ENCODE measurements at places on chromosomes 1 and 21.

- DNase-seq, result no peak
Measured at GRCh38 chr1:164611754-164612642, 53.0 kb downstream of the PBX1 start.

DNA sequence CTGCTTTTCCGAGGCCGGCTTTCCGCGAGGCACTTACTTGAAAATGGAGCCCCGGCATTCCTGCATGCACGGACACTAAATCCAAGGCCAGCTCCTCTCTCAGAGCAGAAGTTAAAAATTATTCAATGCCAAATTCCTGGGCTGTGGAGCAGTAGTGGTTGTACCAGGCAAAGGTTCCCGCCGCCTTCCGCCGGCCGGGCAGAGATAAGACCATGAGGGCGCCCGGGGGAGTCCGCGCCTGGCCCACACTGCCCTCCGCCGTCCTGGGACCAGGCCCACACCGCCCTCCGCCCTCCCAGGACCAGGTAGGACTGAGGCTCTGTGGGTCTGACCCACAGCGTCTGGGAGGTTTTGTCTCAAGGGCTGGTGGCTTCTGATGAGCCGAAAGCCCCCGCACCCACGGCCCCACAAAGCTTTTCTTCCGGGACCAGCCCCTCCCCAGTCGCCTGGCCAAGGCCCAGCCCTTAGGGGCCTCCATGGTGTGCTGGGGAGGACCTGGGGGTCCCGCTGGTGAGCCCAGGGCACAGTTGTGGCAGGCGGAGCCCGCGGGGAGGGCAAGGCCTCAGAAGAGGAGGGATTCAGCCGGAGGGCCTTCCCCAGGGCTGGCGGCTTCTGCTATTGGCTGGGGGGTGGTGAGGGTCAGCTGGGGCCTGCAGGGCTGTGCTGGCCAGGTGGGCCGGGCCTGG lies 12.7 kb upstream of the C1orf159 start:
- DNase-seq, result no peak

DNA sequence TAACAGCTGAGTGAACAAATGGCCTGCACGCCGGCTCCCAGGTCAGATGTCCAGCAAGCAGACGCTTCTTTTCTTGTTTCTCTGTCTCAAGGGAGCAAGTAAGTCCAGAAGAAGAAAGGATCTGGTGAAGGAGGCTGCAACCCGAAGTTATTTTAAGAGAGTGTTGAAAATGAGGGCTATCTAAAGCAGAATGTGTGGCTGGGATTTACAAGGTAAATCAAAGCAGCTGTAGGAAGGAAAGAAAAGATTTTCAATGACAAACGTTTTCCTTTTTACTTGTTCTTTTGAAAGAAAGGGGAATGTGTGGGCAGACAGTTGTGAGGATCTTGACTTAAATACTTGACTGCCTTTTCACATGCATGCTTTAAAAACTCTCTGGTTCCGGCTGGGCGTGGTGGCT lies 311.5 kb downstream of the KIF26B start:
- no peak for DNase-seq

DNA sequence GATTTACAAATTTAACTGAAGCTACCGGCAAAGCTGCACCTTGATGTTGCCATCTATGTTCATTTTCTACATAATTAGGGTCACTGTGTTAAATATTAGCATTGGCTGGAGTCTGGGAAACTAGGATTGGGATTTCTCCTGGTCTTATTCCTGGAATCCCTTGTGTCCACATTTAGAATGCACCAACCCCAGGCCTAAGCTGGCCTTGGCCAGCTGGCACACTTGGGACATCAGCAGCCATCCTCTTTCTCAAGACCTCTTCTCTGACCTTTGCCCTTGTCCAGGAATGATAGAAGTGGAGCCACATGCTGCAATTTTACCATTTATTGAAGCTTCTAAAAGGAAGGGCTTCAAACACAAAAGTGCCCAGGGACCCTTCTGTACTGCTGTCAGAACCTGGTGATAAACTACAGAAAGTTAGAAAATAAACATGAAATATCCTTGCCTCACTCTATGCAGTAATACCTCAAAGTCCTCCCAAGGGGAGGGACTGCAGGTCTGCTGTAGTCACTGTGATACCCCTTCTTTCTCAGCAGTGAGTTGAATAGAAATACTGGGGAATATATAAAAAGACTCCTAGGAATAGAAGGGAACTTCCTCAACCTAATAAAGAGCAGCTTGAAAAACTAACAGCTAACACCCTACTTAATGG lies 13.7 kb upstream of the PIGC start:
- DNase-seq, result no peak

DNA sequence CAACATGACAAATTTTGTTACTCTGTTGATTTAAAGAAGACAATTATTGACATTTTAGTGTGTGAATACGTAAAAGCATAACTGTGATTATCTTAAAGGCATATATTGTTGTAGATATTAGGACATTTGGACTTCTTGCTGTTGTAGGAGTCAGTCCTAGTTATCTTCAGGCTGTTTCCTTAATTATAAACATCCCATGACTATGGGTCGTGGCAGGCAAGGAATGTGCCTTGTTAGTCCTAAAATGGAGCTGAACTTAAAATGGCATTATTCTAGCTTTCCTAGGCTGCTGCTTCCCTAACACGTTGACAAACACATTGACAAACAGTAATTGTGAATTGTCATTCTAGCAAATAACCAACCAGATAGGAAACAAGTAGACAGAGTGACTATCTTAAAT lies 4.4 kb upstream of the MPZL1 start:
- no peak for DNase-seq

GRCh38 chr21:15976807-15977206 lies 247.0 kb downstream of the USP25 start:
- DNase-seq, result no peak

DNA sequence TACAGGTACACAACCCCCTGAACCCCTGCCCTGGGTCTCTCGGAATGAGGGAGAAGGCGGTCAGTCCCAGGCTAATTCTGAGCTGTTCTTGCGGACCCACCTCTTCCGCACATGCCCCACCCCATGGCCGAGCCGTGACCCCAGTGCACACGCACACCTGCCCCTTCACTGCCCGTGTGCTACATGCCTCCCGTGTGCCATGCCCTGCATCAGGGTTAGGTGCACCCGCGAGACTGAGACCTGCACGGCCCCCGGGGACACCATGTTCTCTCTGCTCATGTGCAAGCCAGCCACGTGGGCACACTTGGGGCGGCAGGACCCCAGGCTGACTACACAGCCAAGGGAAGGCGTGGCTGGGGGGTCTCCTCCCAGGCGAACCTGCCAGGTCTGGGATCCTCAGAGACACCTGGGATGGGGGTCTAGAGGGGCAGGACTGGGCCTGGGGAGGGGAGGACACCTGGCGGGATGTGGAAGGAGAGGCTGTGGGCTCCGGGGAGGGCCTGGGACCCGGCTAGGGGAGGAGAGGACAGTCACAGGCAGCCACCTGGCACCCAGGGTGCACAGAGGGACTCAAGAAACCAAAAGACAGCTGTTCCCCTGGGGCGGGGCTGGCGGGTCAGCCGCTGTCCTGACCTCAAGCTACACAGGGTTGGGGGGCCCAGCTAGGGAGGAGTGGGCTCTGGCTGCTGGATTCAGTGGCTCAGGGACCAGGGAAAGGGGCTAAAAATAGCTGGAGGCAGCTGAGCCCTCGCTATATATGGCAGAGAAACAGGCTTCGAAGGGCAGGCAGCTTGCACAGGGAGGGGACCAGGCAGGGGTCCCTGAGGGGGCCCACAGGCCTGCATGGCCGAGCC lies 133.4 kb downstream of the CASZ1 start:
- DNase-seq, result no peak

GRCh38 chr1:181087400-181087901 lies 1.0 kb upstream of the IER5 start:
- DNase-seq, result no peak

GRCh38 chr1:51535006-51535592 lies 16.0 kb upstream of the EPS15 start:
- DNase-seq, result peak; percentile 36

GRCh38 chr1:175129182-175129581 lies 61.5 kb downstream of the TNN start:
- peak; percentile 64 for DNase-seq

GRCh38 chr1:210489491-210489890 lies 160.8 kb downstream of the HHAT start:
- peak; percentile 24 for DNase-seq

DNA sequence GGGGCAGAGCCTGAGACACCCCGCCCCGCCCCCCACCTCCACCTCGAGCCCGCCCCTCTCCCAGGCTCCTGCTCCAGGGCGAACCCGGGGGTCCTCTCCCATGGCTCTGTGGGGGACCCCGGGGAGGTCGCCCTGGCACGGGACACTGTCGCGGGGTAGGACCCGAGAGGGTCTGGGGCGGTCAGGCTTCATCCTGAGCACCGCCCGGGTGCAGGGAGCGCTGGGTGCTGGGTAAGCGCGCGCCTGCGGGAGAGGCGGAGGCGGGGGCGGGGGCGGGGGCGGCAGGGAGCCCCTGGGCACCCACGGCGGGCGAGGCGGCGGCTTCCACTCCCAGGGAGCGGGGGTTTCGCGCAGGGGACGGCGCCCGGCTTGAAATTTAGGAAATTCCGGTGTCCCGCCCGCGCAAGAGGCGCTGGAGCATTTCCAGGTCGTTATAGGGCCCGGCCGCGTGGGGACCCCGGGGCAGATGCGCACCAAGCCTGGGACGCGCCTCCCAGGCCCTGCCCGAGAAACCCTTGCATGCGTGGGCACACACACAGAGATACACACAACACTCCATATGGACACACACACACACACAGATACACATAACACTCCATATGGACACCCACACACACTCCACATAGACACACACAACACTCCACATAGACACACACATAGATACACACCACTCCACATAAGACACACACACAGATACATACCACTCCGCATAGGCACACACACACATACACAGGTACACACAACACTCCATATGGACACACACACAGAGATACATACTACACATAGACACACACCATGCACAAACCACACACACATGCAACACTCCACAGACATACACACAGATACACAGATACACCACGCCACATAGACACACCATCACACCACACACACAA lies 48.7 kb upstream of the SLC19A1 start:
- no peak for DNase-seq

DNA sequence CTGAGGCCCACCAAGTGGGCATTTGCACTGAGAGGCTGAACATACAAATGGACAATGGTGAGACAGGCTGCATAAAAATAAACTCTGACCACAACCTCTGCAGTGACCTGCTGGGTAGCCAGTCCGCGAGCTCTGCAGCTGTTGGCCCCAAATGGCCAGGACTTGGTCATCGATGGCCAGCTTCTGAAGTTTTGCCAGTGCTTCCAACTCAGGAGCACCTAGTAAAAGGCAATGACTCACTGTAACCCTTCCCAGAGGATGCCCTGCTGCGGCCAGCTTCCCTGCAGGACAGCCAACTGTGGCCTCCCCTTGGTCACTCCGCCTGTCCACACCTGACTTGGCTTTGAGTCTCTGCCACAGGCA lies 185.4 kb downstream of the DYRK1A start:
- no peak for DNase-seq

- no peak for DNase-seq
Measured at GRCh38 chr1:17895401-17895800, 140.3 kb downstream of the ACTL8 start.

GRCh38 chr21:41536076-41536826 lies 28.3 kb upstream of the TMPRSS2 start:
- no peak for DNase-seq

- peak; percentile 77 for DNase-seq
Measured at GRCh38 chr1:55718758-55719671, 503.9 kb upstream of the USP24 start.

DNA sequence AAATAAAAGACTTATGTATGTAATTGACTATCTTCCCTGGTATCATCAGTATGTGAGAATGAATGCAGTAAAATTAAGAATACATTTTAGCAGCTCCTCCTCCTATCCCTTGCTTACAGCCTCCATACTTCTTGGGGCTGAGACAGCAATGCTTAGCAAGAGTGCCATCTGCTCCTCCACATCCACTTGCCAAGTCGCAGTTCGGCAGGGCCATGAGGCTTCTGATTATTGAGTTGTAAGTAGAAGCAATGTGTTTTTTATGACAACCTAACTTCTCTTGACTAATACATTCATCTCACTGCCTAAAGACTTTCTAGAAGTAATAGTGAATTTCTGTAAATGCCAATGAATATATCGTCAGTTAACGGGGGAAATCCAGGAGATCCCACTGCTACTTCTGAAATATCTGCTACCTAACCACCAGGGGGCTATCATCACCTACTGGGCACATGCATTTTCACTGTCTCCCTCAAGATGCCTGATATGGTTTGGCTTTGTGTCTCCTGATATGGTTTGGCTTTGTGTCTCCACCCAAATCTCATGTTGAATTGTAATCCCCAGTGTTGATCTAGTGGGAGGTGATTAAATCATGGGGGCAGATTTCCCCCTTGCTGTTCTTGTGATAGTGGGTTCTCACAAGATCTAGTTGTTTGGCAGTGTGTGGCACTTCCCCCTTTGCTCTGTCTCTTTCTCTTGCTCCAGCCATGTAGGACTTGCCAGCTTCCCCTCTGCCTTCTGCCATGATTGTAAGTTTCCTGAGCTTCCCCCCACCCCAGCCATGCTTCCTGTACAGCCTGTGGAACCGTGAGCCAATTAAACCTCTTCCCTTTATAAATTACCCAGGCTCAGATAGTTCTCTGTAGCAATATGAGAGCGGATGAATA lies 59.6 kb downstream of the EXTL2 start:
- no peak for DNase-seq

DNA sequence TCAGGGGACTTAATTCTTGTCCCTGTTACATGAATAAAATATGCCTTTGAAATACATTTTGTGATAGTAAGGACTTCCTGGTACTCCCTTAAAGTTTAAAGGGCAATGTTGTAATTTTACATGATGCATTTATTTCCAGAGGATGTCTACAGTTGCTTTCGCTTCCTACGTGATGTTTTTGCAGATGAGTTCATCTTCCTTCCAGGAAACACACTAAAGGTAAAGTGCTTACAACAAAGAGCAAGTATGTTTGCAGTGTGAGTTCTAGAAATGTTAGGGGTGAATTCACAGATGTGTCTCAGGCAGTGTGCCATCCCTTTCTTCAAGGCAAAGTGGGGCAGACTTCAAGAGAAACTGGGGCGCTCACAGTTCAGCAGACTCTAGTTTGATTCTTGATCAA lies 31.2 kb downstream of the GNPAT start:
- DNase-seq, result no peak

- DNase-seq, result no peak
Measured at GRCh38 chr1:26959722-26960624, at the start of gene KDF1. Gene KDF1 (minus strand): TSS chr1:26960468. CDS start chr1:26952380, 8,088 bp downstream.

- DNase-seq, result no peak
Measured at GRCh38 chr1:53410100-53410541, 49.1 kb upstream of the DMRTB1 start.

DNA sequence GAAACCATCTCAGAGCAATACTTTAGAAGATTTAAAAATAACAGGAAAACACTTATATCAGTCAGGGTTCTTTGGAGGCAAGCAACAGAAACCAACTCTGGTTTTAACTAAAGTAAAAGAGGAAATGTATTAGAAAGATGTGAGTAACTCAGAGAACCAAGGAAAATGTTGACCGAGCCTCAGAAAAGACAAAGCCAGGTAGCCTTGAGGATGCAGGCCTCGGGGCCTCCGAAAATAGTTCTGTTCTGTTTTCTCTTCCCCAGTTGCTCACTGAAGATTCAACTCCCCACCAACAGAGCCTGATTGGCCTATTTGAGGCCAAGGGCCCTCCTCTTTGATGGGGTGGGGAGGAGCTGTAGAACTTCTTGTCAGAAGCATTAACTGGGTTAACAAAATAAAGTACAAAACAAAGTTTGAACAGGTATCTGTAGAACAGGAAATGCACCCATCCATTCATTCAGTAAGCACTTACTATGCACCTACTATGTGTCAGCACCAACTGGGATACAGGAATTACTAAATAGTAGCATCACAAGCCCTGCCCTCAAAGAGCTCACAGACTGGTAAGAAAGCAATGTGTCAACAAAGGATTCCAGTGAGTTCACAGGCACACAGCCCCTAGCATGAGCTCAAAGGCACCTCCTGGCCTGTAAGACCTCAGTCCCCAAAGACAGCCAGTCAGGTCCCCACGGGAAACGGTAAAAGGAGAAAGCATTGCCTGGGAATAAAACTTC lies 12.6 kb downstream of the SLAMF8 start:
- no peak for DNase-seq

All from right hindlimb (tissue), 1 donor.